Adrenal gland (tissue), 19 donors: ENCODE measurements at places on chromosomes 12 and 14. TPM values are rescaled to one million over a fixed set of nuclear protein-coding genes. Genes with fewer than 3 reads are reported as not detected.

DNA sequence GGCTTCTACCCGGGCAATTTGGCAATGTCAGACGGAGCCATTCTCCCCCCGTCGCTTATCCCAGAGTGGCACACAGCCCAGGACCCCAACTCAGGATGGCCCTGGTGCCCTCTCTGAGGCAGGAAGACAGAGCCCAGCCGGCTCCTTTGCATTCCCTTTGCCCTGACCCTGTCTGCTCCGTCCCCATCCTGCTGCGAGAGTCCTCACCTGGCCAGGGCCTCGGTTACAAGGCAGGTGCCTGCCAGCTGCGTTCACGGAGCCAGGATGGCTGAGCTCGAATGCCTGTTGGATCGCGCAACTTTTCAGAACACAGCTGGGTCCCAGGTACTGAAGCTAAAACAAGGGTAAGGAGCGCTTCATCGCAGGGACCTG is 18.6 kb downstream of the LRTM2 start:
- H3K4me3 ChIP-seq: no peak overlapping the region
- no peaks in the 10 kb centered on the region for H3K4me1 ChIP-seq
- DNase-seq: no peak
- H3K27ac ChIP-seq: no peak overlapping the region
- no peaks in the 10 kb centered on the region for H3K36me3 ChIP-seq
- no peaks in the 10 kb centered on the region for H3K27me3 ChIP-seq

GRCh38 chr12:76457010-76457409 is 102.6 kb downstream of the OSBPL8 start:
- H3K27ac ChIP-seq: no peak overlapping the region
- no peaks in the 10 kb centered on the region for H3K4me1 ChIP-seq
- H3K4me3 ChIP-seq: no peak overlapping the region
- no peak for DNase-seq

Gene KSR2
- total RNA-seq: 0.17 TPM

GRCh38 chr14:45252366-45253069 is 484 bp downstream of the MIS18BP1 start:
- DNase-seq: no peak
- peak overlapping the region; percentile 92 for H3K27ac ChIP-seq
- peaks cover 27% of the 10 kb centered on the region for H3K4me1 ChIP-seq

DNA sequence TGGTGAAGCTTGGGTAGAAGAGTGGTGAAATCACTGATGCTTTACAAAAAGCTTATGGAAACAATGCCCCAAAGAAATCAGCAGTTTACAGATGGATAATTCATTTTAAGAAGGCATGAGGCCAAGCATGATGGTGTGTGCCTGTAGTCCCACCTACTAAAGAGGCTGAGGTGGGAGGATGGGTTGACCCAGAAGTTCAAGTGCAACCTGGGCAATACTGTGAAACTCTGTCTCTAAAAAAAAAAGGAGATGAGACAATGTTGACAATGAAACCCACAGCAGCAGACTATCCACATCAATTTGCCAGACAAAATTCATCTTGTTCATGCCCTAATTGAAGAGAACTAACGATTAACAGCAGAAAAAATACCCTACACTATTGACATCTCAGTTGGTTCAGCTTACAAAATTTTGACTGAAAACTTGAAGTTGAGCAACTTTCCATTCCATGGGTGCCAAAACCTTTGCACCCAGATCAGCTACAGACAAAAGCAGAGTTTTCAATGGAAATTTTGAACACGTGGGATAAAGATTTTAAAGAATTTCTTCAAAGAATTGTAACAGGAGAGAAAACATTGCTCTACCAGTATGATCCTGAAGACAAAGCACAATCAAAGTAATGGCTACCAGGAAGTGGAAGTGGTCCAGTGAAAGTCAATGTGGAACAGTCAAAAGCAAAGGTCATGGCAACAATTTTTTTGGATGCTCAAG is 26.7 kb downstream of the BTG1 start:
- H3K4me1 ChIP-seq: no peaks in the 10 kb centered on the region
- no peak for DNase-seq
- no peaks in the 10 kb centered on the region for H3K36me3 ChIP-seq
- H3K4me3 ChIP-seq: no peak overlapping the region
- H3K27ac ChIP-seq: no peak overlapping the region

DNA sequence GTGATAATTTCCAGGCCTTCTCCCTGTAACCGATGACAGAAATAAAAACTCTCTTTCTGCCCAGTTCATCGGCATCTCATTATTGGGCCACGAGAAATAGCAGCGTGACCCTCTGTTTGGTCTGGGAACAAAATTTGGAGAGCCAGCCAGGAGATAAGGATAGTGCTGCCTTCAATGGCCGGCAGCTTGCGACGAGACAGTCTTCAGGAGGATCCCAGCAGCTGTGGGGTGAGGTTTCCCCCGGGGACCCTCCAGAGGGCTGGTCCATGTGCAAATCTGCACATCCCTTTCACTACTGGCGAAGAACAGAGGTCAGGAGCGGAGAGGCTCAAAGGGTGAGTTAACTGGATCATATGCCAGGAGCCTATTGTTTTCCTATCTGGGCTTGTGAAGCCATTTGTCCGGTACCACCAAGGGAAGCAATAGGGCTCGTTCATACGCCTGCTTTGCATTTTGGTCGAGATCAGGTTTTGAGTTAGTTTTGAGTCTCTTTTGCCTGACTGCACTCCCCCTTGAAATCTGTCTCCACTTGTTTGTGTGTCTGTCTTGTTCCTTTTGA is 4.8 kb downstream of the SLC39A2 start:
- no peak overlapping the region for H3K27ac ChIP-seq
- H3K4me1 ChIP-seq: no peaks in the 10 kb centered on the region
- no peak for DNase-seq
- H3K36me3 ChIP-seq: no peaks in the 10 kb centered on the region
- H3K4me3 ChIP-seq: no peak overlapping the region

- no peaks in the 10 kb centered on the region for H3K36me3 ChIP-seq
- H3K27me3 ChIP-seq: no peaks in the 10 kb centered on the region
- H3K4me3 ChIP-seq: no peak overlapping the region
- no peak overlapping the region for H3K27ac ChIP-seq
- no peak for DNase-seq
These were observed 32.6 kb downstream of the COCH start for GRCh38 chr14:30906752-30907658.

- no peak overlapping the region for H3K27ac ChIP-seq
- H3K4me3 ChIP-seq: no peak overlapping the region
- DNase-seq: peak; percentile 14
- H3K36me3 ChIP-seq: no peaks in the 10 kb centered on the region
- H3K27me3 ChIP-seq: no peaks in the 10 kb centered on the region
These were observed 40.5 kb downstream of the KCNA5 start for GRCh38 chr12:5083955-5084849.

- peaks cover 4% of the 10 kb centered on the region for H3K36me3 ChIP-seq
- H3K27ac ChIP-seq: no peak overlapping the region
- no peak overlapping the region for H3K4me3 ChIP-seq
- no peaks in the 10 kb centered on the region for H3K4me1 ChIP-seq
These were observed 68.8 kb downstream of the EXOC5 start for GRCh38 chr14:57199921-57200320.

DNA sequence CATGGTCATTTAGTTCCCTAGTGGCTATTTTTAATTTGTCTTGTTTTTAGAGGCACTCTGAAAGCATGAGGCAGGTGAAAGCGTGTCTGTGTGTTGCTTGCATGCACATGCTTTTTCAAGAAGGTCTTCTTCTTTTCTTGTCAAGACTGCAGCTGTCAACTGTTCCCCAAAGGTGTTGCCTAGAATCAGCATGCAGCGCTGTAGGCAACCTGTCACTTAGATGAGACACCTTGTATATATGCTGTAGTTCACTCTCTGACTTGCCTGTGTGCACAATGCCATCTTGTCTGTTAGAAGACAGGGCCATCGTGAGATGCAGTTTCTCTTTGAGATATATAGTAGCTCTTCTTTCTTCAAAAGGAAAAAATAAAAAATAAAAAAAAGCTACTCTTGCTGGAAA is 885.7 kb downstream of the DIO2 start:
- no peak for DNase-seq
- H3K27me3 ChIP-seq: no peaks in the 10 kb centered on the region
- H3K4me3 ChIP-seq: no peak overlapping the region
- H3K27ac ChIP-seq: no peak overlapping the region

Gene B4GALNT3
- 43.1 TPM for total RNA-seq

DNA sequence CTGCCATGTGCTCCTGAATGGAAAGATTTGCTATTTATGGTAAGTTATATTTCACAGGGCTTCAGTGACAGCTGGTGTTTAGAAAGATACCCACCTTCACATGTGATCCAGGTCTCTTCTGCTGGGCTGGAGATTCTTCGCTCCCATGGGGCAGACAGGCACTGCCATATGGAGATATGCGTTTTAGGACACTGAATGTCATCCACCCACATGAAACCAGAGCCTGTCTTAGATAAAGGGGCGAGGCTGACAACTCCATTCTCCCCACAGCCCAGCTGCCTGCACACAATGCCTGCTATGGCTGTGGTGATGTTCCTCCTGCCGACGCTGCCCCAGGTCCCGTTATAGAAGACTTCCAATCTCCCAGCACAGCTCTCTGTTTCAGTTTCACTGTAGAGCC is 69.4 kb downstream of the ACSM4 start:
- H3K36me3 ChIP-seq: no peaks in the 10 kb centered on the region
- H3K27ac ChIP-seq: no peak overlapping the region
- DNase-seq: no peak
- H3K4me3 ChIP-seq: no peak overlapping the region
- H3K4me1 ChIP-seq: no peaks in the 10 kb centered on the region
- H3K27me3 ChIP-seq: no peaks in the 10 kb centered on the region

Gene GLT8D2
- total RNA-seq: 6.6 TPM

GRCh38 chr12:132353811-132354210 is 24.4 kb upstream of the GALNT9 start:
- no peaks in the 10 kb centered on the region for H3K4me1 ChIP-seq
- no peak overlapping the region for H3K4me3 ChIP-seq
- DNase-seq: no peak
- no peaks in the 10 kb centered on the region for H3K36me3 ChIP-seq
- H3K27ac ChIP-seq: no peak overlapping the region

Gene TSHR
- total RNA-seq: 0.69 TPM

Gene LRRK2
- total RNA-seq: 16.5 TPM

Gene ADAMTS20
- 0.04 TPM for total RNA-seq

Gene FGD4
- 22.6 TPM for total RNA-seq

DNA sequence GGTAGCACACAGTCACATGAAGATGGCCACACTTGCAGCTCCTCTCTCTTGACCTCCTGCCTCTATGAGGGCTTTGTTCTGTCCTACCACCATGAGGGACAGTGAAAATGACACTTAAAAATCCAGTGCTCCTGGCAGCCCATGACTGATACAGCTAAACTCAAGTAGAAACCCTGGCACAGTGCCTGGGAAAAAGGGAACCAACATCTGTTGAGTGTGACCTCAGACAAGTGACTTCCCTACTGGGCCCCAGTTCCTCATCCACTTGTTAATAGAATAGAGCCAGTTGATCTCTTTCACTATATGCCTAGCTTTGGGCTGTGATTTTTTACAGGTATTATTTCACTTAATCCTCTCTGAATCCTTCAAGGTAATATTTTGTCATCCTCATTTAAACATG is 4.8 kb downstream of the GUCY2C start:
- peak; percentile 77 for DNase-seq
- H3K27me3 ChIP-seq: no peaks in the 10 kb centered on the region
- no peak overlapping the region for H3K27ac ChIP-seq
- H3K36me3 ChIP-seq: no peaks in the 10 kb centered on the region
- no peak overlapping the region for H3K4me3 ChIP-seq

Gene RTL1
- not detected for total RNA-seq

GRCh38 chr12:98821866-98822265 is 176.8 kb downstream of the APAF1 start:
- DNase-seq: no peak
- no peaks in the 10 kb centered on the region for H3K36me3 ChIP-seq
- H3K4me1 ChIP-seq: no peaks in the 10 kb centered on the region
- H3K4me3 ChIP-seq: no peak overlapping the region
- H3K27me3 ChIP-seq: no peaks in the 10 kb centered on the region

DNA sequence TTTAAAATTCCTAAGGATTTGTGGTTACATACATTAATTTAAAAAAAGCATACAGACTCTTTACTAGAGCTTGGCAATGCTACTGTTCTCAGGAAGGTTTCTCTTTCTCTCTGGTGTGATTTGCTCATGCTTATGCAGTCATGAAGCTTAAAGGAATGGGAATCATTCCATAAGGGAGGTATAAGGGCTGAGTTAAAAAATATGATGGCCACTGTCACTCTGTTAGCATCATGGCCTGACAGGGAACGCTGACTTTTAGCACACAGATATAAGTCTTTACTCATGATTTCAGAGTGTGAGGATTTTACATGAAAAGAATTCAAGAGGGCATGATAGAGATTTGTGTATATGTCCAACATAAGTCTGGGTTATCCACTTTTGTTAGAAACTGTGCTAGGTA is 3.8 kb downstream of the MYF5 start:
- H3K36me3 ChIP-seq: no peaks in the 10 kb centered on the region
- no peak overlapping the region for H3K27ac ChIP-seq
- peaks cover 5% of the 10 kb centered on the region for H3K27me3 ChIP-seq

DNA sequence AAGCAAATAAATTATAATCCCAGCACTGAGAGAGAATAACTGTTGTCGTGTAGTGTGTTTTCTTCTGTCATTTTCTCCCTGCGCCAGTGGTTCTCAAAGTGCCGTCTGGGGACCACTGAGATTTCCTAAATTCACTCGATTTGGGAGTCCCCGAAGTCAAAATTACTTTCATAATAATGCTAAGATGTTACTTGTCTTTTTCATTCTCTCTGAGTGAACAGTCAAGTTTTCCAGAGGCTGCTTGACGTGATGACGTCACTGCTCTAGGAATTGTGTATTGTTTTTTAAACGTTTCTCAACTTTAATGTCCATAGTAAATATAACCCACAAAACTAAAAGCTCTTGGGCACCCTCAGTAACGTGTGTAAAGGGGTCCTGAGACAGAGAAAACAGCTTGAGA is 796 bp upstream of the POP5 start:
- peak overlapping the region; percentile 66 for H3K4me3 ChIP-seq
- H3K27me3 ChIP-seq: no peaks in the 10 kb centered on the region
- peaks cover 11% of the 10 kb centered on the region for H3K4me1 ChIP-seq
- H3K27ac ChIP-seq: peak overlapping the region; percentile 48

GRCh38 chr12:116429826-116430360 is 129.3 kb upstream of the MAP1LC3B2 start:
- H3K4me3 ChIP-seq: no peak overlapping the region
- no peak for DNase-seq
- no peaks in the 10 kb centered on the region for H3K36me3 ChIP-seq
- no peaks in the 10 kb centered on the region for H3K27me3 ChIP-seq
- H3K27ac ChIP-seq: no peak overlapping the region

DNA sequence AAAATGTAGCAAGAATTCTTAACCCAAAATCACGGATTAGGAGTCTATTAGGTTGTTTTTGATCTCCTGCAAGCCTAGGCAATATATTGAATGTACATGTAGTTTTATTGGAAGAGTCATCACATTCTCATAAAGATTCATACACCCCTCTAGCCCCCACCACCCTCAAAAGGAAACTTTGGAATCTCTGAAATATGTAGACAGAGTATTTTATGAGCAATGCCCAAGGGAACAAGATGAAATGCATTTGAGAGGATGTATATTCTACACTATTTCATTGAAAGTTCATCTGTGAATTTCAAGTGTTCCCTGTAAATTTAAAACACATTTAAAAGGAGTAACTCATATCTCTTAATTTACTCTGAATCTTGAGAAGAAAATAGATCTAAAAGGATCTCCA is 103.7 kb downstream of the SYT1 start:
- H3K36me3 ChIP-seq: no peaks in the 10 kb centered on the region
- H3K27me3 ChIP-seq: no peaks in the 10 kb centered on the region
- H3K27ac ChIP-seq: no peak overlapping the region
- no peak for DNase-seq
- no peaks in the 10 kb centered on the region for H3K4me1 ChIP-seq
- H3K4me3 ChIP-seq: no peak overlapping the region
